HS-27A (cell line): ENCODE measurements at places on chromosomes 1 and 21.

DNA sequence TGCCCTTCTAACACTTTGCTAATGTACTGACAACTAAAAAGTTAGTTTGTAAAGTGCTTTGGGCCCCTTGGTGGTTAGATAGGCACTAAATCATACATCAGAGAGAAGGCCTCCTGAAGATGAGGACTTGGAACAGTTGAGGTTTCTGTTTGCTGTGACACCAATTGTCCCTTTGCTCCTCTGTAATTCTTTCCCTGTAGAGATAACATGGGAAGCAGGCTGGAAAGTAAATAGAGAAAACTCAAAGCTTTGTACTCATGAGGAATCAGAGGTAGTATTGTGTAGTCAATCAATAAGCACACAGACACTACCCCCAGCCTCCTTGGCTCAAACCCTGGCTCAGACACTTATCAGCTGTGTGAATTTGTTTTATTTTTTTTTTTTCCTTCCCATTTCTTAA lies 31.6 kb upstream of the BARHL2 start:
- DNase-seq = no peak

DNA sequence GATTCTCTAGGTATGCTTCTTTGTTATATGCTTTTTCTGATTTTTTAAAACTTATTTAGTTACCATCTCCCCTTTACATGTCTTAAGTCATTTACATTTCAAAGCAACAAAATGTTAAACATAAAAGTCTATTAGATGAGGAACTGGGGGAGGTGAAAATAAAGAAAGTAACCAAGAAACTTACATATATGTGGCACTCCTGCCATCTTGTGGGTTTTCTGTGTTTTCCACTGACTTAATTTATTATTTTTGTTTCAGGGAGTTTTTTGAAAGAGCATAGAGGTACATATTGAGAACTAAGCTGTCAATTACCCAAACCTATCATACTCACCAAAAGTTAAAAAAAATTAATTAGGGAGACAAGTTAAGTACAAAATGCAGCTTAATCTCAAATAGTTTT lies 1531.1 kb downstream of the MRPL39 start:
- no peak for DNase-seq

GRCh38 chr21:32768530-32768929 lies 3.0 kb downstream of the PAXBP1 start:
- DNase-seq = no peak

DNA sequence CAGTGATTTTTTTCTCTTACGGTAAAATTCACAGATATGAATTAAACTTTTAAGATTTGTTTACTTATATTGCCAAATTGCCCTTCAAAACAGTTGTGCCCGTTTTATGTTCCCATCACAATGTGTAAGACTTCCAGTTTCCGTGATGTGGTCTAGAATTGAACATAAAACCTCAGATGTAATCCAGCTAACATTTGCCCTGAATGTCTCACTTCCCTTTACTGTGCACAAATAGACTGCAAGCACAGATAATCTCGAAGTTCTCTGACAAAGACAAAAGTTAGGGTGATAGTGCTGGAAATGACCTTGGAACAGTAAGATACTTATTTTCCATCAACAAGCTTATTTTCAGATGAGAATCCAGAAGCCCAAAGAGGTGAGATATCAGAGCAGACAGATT lies 177.5 kb downstream of the ZZZ3 start:
- DNase-seq = no peak

DNA sequence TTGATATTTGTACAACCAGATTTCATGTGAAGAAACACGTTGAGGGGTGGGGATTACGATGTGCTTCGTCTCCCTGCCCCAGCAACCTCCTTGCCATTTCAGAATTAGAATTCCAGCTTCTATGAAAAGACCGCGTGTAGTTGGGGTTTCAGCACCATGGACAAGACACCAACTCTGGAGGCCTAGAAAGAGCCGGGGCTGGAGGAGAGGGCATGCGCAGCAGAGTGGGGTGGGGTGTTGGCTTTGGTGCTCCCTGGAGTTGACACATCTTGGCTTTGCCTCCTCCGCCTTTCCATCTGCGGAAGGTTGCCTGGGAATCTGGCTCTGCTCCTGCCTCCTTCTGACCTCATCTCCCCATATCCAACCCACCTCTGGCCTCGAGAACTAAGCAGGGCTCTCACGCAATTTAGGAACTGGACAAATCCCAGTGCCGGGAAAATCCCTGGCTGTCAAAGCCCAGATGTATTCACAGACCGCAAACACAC lies 11.8 kb downstream of the HTR6 start:
- DNase-seq = no peak

- no peak for DNase-seq
These were observed 162.1 kb downstream of the HHAT start for GRCh38 chr1:210490781-210491180.

DNA sequence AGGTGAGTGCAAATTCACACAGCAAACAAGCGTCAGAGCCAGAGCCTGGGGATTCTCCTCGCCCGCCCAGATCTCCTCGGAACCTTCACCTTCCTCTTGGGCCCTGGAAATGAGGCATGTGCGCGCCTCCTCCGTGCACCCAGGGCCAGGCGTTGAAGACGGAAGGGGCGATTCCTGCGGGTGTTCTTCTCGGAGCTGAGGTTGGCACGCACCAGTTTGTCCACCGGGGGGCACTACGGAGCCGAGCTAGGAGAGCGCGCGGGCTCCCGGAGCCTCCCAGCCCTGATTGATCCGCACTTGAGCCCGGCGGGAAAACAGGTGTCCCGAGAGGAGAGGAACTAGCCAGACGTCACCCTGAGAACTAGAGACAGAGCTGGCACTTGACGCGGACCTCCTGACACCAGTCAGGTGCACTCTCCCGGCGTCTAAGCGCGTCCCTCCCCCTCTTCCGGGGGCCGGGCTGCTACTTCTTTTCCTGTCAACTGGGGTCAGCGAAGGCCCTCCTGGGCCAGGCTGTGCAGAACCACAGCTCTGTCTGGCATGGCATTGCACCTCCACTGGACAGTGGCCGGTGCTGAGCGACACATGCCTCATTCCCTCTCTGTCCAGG lies 18.3 kb upstream of the SERINC2 start:
- DNase-seq = peak; percentile 60

GRCh38 chr1:18901952-18902522 lies 318 bp downstream of the ALDH4A1 start:
- no peak for DNase-seq

DNA sequence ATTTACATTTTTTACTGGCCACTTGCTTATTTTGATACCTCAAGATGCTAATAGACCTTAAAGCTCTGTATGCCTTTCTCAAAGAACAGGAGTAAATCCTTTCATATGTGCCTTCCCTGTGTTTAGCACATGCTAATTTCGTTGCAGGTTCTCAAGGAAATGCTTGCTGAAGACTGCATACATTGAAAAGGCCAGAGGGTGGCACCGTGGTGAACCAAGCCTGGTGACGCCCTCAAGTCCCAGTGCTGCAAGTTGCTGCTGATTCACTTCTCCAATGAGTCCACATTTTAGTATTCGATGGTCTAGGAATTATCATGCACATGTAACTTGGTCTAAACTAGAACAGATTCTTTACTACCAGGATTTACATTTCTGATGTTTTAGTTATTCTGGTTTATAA lies 94.1 kb downstream of the CLDN17 start:
- peak; percentile 2 for DNase-seq

GRCh38 chr1:104196136-104196535 lies 446.4 kb downstream of the AMY1C start:
- no peak for DNase-seq

DNA sequence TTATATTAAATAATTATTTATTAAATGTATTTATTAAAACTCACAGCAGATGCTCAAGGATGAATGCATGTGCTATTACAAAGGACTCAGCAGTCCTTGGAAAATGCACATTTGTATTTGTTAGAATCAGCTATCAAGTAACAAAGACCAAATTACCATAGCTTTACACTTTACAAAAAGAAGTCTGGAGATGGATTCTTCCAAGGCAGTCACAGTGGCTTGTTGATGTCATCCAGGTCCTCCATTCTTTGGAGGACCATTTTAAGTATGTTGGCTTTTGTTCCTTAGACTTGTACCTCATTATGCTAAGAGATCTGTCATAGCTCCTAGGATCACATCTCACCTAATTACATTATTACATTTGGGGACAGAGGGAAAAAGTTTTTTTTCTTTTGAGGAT lies 63.4 kb downstream of the NTMT2 start:
- no peak for DNase-seq
